ENCODE measurements at places on chromosomes 4 and X.

DNA sequence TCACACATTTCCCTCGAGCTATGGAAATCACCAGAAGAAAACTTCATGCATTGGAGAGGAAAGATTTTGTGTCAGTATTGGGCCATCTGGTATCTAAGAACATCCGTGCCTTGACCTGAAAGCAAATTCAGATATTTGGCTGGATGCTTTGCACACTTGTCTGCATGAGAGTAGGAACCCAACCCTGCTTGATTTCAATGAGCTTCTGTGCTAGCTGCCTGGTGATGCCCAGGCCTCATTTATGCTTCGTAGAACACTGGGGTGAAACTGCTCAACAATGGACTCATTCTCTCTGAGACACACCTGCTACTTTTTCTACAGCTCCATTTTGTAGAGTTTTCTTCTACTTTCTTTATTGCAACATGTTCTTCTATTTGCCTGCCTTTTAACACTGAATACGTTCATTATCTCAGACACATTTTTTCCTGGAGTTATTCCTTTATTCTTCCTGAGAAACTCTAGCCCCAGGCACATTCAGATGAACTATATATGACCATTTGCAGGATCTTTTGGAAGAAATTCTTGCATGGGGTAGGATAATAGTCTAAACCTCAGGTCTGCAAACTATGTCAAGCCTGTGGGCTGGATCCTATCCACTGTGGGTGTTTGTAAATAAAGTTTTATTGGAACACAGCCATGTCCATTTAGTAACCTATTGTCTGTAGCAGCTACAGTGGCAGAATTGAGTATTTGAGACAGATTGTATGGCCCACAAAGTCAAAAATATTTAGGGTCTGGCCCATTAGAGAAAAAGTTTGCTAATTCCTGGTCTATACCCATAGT is 83.8 kb upstream of the CLCN4 start:
- no peak for DNase-seq

GRCh38 chr4:165345666-165346417 is 18.4 kb downstream of the MSMO1 start:
- DNase-seq: no peak

DNA sequence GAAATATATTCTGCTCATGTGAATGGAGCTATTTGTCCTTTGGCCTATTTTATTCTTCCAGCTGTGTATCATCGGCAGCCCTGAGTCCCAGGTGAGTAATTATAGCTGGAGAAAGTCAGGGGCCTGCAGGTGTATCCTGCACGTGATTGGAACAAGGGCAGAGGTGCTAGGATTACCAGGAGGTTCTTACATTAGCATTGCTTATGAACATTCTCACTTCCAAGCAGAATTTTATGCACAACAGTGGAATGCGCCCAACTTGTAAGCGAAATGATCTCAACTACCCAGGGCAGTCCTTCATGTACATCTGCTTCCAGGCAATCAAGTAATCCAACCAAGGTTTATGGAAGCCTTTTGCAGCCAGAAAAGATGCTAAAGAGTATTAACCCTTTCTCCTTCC is 68.9 kb upstream of the NRK start:
- no peak for DNase-seq

GRCh38 chr4:177246641-177247584 is 62.8 kb upstream of the NEIL3 start:
- no peak for DNase-seq
